Fibroblast of skin of scalp (primary cell): ENCODE measurements at places on chromosomes 16 and 17.

DNA sequence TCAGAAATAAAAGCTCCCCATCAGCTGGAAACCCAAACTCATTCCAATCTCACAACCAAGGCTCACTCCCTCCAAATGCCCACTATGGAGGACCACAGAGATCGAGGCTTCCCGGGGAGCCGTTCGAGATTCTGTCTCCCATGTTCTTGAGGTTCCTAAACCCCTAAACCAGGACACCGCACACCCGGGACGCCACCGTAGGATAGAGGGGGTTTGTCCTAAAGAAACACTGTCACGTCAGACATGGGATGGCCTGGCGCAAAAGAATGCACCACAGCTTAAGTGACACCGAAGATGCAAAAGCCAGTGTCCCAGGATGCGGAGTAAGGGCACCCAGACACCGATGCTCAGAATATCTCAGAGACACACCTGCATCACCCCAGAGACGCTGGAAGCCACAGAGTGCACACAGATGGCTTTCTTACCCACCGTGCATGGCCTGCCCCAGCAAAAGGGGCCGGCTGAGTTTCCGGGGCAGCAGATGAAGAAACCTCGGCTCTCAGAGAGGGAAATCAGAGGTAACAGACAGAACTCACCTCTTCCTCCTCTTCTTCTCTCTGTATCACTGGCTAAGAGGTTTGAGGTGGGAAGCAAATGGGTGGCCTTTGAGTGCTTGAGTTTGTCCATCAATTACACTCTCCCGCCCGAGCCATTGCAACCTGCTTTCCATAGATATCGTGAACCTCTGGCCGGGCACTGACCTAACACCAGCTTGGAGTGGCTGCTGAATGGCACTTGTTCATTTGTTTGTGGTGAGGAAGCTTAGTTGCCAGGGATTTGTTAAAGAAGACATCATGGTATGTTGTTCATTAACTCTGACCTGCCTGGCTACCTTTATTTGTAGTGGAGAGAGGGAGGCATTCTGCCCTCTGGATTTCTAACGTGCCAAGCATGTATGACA, 65.1 kb upstream of the TNRC6C start:
- DNase-seq = no peak

GRCh38 chr17:12522743-12523183, 142.9 kb upstream of the MYOCD start:
- DNase-seq = peak; percentile 94

- peak; percentile 43 for DNase-seq
These were observed 1.2 kb downstream of the NGFR start for GRCh38 chr17:49496183-49496866.

- peak; percentile 75 for DNase-seq
These were observed 13.3 kb downstream of the JUP start for GRCh38 chr17:41773190-41773588.

- DNase-seq = no peak
These were observed 4.8 kb downstream of the GSG1L2 start for GRCh38 chr17:9817086-9817485.

DNA sequence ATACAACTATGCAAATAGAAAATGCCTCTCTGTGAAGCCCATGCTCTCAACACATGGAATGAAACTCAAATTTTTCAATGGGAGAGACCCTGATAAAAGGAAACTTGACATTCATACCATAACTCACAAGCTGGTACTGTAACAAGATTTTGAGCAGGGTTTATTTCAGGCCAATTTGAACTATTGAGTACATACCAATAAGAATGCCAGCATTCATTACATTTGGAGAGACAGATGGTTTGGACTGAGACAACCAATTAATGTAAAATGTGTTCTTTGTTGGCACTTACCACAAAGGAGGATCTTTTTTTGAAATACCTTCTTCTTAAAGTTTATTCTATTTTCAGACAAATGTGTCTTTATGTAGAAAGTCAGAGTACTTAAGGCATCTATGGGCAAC, 1357.0 kb upstream of the GOT2 start:
- DNase-seq = no peak

GRCh38 chr16:87809150-87809902, 43.5 kb upstream of the KLHDC4 start:
- DNase-seq = no peak

- peak; percentile 73 for DNase-seq
These were observed 8.0 kb downstream of the TNRC6A start for GRCh38 chr16:24737391-24737871.
